ENCODE measurements at places on chromosomes 6 and 20.
A peak's percentile ranks its signal among the peaks of the same experiment; 100 is the strongest.

DNA sequence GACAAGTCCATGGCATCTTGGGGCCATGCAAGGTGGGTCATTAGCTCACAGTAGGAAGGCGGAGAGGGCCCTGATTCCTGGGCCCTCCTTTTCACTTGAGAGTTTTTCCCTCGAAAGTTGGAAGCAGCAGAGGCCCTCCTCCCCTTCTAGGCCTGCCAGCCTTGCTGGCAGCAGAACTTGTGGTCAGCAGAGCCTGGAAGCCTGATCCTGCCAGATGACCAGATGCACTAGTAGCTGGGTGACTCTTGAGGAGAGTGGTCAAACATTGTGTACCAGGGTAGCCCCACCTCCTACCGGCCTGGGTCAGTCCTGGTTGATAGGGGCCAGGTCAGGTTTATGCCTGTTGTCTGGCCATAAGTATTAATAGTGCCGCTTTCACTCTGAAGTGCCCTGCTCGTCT lies 3.8 kb upstream of the HMGA1 start:
- DNase-seq: peak; percentile 9

DNA sequence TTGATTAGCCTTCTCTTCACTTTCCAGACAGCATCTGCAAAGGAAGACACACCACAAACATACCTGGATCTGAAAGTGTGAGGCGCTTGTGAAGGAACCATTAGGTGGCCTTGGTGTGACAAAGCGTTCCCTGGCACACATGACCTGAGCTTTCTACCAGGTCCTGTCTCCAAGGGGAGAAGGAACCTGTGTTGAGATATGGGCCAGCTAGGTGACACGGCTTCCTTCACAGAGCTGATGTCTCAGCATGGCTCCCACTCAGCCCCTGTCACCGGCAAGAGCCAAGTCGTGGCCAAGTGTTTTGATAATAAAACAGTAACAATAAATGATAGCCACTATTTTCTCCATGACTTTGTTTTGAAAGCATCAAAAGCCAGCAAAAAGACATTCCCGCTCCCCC lies 20.3 kb upstream of the TAGAP start:
- DNase-seq: no peak

- no peak for DNase-seq
Observed at GRCh38 chr6:170251776-170252571, 38.9 kb downstream of the DLL1 start.

- DNase-seq: no peak
Observed at GRCh38 chr6:31530659-31531058, 1.9 kb downstream of the MCCD1 start.

- no peak for DNase-seq
Observed at GRCh38 chr6:133985970-133986369, 32.9 kb downstream of the TBPL1 start.

- no peak for DNase-seq
Observed at GRCh38 chr6:112488238-112488637, 141.1 kb downstream of the RFPL4B start.

- DNase-seq: no peak
Observed at GRCh38 chr20:53162251-53162835, 190.2 kb downstream of the TSHZ2 start.

DNA sequence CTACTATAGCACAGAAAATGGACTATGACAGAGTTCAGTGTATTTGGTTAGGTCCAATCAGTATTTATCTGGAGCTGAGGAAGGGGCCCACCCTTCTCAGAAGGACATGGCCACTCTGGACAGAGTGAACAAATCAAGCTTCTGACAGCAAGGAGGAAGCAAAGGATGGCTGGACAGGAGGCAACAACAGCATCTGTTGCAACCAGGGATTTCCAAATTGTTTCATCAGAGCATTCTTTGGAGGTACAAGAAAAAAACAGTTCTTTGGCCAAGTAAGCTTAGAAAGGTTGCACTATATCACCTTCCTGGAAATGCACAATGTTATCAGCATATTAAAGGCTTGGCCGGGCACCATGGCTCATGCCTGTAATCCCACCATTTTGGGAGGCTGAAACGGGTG lies 118.7 kb upstream of the SLC22A16 start:
- DNase-seq: no peak

Measured in midbrain (tissue), 1 donor.